ENCODE measurements at places on chromosomes 6 and 20. TPM values are rescaled to one million over a fixed set of nuclear protein-coding genes. Genes with fewer than 3 reads are reported as not detected.

Gene UTRN
- total RNA-seq = 75.7 TPM

Gene SNAI1
- 2.3 TPM for total RNA-seq

- H3K4me3 ChIP-seq = no peak overlapping the region
- no peaks in the 10 kb centered on the region for H3K4me1 ChIP-seq
- no peak overlapping the region for H3K27ac ChIP-seq
- no peaks in the 10 kb centered on the region for H3K27me3 ChIP-seq
- no peaks in the 10 kb centered on the region for H3K36me3 ChIP-seq
These were observed 4.2 kb downstream of the ADTRP start for GRCh38 chr6:11774426-11774825.

Gene ATP6V1G2
- total RNA-seq = 3.5 TPM

- H3K4me3 ChIP-seq = no peak overlapping the region
- no peak for DNase-seq
- H3K27me3 ChIP-seq = no peaks in the 10 kb centered on the region
- H3K36me3 ChIP-seq = no peaks in the 10 kb centered on the region
- H3K4me1 ChIP-seq = no peaks in the 10 kb centered on the region
These were observed 186.1 kb upstream of the SUPT3H start for GRCh38 chr6:45563844-45564243.

Measured in heart left ventricle (tissue), 16 donors.